ENCODE measurements at places on chromosomes 2 and 18. TPM values are rescaled to one million over a fixed set of nuclear protein-coding genes. Genes with fewer than 3 reads are reported as not detected.
A peak's percentile ranks its signal among the peaks of the same experiment; 100 is the strongest.

- no peak overlapping the region for H3K4me3 ChIP-seq
- peaks cover 10% of the 10 kb centered on the region for H3K4me1 ChIP-seq
- H3K36me3 ChIP-seq, result no peaks in the 10 kb centered on the region
- H3K27ac ChIP-seq, result no peak overlapping the region
- DNase-seq, result peak; percentile 32
- H3K27me3 ChIP-seq, result peaks cover 52% of the 10 kb centered on the region
Observed at GRCh38 chr2:113273027-113273551, 5.6 kb downstream of the PAX8 start.

DNA sequence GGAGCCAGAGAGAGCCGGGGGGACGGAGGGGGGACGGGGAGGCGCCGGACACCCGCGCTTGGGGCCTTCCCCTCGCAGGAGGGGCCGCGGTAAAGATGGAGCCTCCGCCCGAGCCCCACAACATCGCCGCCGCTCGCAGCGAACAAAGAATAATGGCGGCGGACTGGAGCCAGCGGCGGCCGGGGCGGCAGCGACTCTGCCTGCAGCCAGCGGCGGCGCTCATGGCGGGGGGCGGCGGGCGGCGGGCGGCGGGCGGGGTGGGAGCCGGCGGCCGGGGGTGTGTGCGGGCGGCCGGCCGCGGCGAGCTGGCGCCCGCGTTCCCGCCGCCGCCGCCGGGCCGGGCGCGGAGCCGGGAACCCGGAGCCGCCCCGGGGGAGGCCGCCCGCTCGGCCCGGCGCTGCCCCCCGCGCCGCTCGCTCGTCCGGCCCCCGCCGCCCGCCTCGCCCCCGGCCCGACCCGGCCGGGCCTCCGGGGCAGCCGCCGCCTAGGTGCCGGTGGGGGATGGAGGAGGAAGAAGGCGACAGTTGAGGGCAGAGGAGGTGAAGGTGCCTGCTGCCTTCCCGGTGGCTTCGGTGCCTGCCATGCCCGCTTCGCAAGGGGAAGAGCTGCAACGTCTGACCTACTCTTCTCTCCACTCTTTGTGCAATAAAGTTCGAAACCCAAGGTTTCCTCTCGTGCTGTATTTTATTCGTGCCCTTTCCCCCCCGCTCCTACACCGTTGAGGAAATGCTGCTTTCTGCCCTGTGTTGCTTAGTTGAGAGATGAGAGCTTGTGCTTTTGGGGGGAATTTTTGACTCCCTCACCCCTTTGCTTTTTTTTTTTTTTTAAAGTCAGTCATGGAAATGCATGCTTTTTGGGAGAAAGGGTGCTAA is 634 bp downstream of the CREB1 start:
- H3K27me3 ChIP-seq, result no peaks in the 10 kb centered on the region
- peaks cover 68% of the 10 kb centered on the region for H3K4me1 ChIP-seq
- peak overlapping the region; percentile 99 for H3K27ac ChIP-seq
- peaks cover 10% of the 10 kb centered on the region for H3K36me3 ChIP-seq
- peak; percentile 49 for DNase-seq
- peak overlapping the region; percentile 99 for H3K4me3 ChIP-seq

DNA sequence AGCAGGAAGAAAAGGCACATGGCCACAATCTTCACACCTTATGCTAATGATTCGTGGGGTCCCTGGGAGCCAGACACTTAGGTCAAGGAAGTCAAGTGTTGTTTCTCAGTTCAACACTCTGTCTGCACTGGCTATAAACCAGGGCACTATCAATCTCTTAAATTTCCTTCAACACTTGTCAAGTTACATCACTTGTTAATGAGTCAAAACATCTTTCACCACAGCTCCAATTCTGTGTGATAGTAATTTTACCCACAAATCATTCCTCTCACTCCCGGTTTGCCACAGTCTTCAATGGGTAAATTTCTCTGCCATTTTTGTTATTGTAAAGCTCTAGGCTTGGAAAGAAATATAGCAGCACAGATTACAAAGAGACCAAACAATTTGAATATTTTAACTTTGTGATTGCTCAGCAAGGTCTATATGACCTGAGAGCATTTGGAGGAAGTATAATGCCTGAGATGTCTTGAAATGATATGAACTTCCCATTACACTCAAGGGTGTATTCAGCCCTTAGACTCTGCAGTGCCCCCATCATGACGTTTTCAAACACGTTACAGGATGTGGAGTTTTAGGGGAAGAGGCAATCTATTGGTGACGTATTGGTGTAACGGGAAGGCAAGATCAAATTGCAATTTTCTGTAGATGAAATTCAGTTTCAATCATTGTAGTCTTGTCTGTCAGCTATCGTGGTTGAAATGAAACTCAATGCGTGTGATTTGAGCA is 78.7 kb downstream of the ICOS start:
- H3K27ac ChIP-seq, result peak overlapping the region; percentile 97
- H3K27me3 ChIP-seq, result no peaks in the 10 kb centered on the region
- H3K4me3 ChIP-seq, result peak overlapping the region; percentile 20
- H3K4me1 ChIP-seq, result peaks cover 96% of the 10 kb centered on the region
- peak; percentile 45 for DNase-seq

DNA sequence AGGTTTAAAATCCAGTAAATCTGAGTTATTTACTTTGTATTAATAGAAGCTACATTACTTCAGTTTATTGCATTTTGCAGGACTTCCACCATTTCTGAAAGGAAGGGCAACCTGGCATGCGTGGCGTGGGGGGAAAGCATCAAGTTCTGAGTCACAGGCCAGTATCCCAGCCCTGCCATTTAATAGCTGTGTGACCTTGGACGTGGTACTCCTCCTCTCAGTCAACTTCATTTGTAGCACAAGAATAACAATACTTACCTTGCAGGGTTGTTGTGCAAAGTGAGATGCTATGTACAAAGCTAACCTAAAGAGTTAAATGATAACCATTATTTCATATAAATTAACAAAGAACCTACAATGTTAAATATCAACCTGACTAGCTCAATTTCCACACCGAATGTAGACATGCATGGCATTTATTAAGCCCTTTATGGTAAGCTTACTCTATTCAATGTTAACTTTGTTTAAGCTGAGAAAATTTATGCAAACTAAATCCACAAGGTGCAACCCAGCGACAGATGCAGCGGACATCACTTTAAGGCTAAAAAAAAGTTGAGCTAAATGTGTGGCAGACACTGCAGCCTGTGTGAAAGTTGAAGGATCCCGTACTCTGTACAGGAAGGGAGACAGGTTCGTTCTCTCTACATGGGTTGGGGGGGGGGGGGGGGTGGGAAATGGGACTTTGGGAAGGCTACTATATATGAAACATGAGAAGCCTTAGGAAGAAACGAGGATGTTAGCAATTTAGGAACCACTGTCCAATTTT is 17.2 kb upstream of the STPG4 start:
- peaks cover 9% of the 10 kb centered on the region for H3K36me3 ChIP-seq
- no peaks in the 10 kb centered on the region for H3K27me3 ChIP-seq
- H3K4me3 ChIP-seq, result peak overlapping the region; percentile 99
- peak overlapping the region; percentile 57 for H3K27ac ChIP-seq
- H3K4me1 ChIP-seq, result peaks cover 82% of the 10 kb centered on the region

DNA sequence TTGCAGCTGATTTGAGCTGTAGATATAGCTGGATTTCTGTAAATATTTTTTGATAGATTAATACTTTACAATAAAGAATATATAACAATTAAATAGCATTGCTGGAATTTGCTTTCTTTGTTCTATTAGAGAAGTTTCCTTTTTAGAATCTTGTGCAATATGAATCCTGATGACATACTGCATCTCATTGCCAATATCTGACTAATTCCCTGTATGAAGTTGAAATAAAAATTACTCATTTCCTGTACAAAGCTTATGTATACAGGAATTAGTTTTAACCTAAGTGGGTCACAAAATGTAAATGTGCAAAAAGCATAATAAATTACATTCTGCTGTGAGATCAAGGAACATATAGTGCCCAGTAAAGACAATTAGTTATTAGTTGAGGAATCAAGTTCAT is 72.8 kb upstream of the TMEFF2 start:
- no peaks in the 10 kb centered on the region for H3K4me1 ChIP-seq
- no peak overlapping the region for H3K27ac ChIP-seq
- no peaks in the 10 kb centered on the region for H3K36me3 ChIP-seq
- no peak overlapping the region for H3K4me3 ChIP-seq
- no peak for DNase-seq
- H3K27me3 ChIP-seq, result no peaks in the 10 kb centered on the region

The KLHL30 gene
- total RNA-seq, result not detected
